Astrocyte (in vitro differentiated cells and primary cell): ENCODE measurements at places on chromosomes 2 and 18.

DNA sequence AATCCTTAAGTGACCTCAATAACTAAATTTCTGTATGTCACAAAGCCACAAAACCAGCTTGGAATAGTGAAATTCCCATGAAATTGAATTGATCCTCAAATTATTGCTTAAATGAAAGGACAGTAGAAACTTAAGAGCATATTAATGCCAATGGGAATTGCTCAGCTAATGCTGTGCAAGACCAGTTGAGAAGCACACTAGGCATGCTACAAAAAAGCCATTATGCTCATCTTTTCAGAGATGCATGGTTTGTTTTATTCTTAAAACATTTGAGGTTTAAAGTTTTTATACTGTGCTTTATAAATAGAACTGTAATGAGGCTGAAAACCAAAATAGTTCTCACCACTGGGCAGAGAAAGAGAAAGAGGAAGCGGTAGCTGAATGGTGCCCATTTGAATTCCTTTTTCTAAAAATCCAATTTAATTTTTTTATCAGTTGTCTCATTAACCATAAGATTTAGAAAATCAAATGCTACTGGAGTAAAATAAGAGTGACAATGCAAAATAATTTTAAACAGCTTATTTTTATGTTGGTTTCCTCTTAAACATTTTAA is 98.6 kb downstream of the LNPK start:
- DNase-seq = no peak

- no peak for DNase-seq
These were observed 440.4 kb upstream of the MAP2 start for GRCh38 chr2:208983486-208983885.

DNA sequence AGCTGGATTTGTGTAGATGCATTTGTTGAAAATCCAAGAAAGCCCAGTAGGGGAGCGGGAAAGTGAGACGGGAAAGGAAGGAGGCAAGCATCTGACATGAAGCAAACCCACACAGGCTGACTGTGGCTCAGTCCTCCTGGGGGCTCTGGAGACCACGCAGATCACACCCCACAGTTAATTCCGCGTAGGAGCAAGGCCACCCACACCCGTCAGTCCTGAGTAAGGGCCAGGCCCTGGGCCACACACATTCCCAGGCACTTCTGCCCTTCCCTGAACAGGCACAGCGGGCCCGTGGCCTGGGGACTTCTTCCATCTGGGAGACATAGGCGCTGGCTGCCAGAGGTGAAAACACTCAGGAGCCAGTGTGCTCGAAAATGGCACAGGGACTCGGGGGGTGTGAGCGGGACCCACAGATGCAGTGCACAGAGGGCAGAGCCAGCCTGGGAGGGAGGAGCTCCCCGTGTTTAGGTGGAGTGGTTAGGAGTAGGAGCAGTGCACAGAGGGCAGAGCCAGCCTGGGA is 19.4 kb upstream of the PRLH start:
- DNase-seq = no peak

DNA sequence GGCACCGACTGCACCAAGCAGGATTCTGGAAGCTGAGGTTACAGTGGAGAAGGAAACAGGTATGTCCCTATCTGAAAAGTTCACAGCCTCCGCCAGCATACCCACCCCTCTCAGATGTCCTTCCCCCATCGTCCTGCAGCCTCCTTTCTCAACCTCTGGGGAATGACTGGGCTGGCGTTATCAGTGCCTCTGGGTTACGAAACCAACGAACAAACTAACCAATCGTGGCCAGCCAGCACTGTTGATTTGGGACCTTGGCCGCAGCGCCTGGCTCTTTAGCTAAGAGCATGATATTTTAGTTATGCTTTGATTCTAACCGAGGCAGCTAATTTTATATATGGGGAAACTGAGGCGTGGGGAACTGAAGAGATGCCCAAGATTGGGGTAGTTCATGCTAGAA is 233.0 kb downstream of the TFCP2L1 start:
- no peak for DNase-seq
